ENCODE measurements at places on chromosomes 16 and 17. TPM values are rescaled to one million over a fixed set of nuclear protein-coding genes. Genes with fewer than 3 reads are reported as not detected.
A peak's percentile ranks its signal among the peaks of the same experiment; 100 is the strongest.

GRCh38 chr16:73298562-73298961 is 250.6 kb upstream of the ZFHX3 start:
- DNase-seq: no peak

GRCh38 chr16:59013930-59014329 is 279.8 kb upstream of the GOT2 start:
- DNase-seq: no peak

Gene HOXB6
- total RNA-seq: 0.27 TPM

GRCh38 chr16:52073024-52073423 is 473.9 kb downstream of the TOX3 start:
- DNase-seq: no peak

Gene KREMEN2
- total RNA-seq: 1.4 TPM

Gene ADAD2
- total RNA-seq: 47.7 TPM

- DNase-seq: no peak
Measured at GRCh38 chr17:77111934-77112296, 28.9 kb upstream of the SEC14L1 start.

- DNase-seq: no peak
Measured at GRCh38 chr17:45660474-45660873, 123.6 kb upstream of the CRHR1 start.

- DNase-seq: no peak
Measured at GRCh38 chr16:54953461-54953860, 22.8 kb downstream of the IRX5 start.

- no peak for DNase-seq
Measured at GRCh38 chr16:25966172-25967097, 274.7 kb downstream of the HS3ST4 start.

Gene ZFPM1
- total RNA-seq: 4.1 TPM

DNA sequence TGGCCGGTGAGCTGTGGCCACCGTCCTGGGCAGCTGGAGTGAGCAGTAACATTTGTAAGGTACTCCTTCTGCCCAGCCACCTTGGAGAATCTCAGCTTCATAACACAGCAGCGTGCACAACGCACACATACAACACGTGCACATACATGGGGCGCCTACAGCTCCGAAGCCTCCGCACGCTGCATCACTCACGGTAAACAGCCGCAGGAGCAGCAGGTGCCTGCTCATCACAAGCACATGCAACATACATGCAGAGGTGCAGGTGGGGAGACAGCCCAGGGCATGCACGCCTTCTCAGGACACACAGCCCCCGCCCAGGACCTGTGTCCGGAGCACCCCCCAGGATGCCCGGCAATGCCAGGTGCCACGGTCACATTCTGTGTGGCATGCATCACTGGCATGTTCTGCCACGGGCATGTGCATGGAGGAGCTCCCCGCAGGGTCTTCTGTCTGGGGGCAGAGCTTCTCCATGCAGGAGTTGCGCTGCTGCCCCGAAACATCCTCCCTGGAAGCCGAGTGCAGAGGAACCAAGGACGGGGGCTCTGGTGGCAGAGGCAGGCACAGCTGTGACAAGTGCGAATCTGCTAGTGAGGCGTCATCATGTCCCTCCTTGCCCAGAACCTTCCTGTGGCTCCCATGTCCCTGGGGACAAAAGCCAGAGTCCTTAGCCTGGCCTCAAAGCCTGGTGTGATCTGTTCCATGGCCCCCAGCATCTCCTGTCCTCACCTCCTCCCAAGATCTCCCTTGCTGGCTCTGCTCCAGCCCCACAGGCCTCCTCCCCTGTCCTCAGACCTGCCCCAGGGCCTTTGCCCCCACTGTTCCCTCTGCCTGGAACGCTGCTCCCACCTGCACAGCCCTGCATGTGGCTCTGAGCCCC is 184.0 kb upstream of the GSE1 start:
- no peak for DNase-seq

- DNase-seq: no peak
Measured at GRCh38 chr17:1286379-1287106, 7.1 kb downstream of the TRARG1 start.

DNA sequence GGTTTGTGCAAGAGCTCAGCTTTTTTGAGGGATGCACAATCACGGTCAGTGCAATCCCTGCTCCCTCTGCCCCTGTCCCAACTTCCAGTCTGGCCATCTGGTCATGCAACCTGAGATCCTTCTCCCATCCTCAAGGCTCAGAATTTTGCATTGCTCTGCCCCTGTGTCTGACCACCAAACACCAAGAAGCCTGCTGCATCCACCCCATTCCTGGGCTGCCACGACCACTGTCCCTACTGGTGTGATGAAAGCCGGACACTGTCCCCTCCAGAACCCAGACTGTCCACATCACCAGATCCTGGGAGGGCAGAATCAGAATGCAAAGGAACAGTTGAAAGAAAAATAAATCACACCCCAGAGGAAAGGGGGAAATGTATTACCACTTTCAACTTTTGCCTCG is 231.0 kb downstream of the C16orf78 start:
- DNase-seq: no peak

DNA sequence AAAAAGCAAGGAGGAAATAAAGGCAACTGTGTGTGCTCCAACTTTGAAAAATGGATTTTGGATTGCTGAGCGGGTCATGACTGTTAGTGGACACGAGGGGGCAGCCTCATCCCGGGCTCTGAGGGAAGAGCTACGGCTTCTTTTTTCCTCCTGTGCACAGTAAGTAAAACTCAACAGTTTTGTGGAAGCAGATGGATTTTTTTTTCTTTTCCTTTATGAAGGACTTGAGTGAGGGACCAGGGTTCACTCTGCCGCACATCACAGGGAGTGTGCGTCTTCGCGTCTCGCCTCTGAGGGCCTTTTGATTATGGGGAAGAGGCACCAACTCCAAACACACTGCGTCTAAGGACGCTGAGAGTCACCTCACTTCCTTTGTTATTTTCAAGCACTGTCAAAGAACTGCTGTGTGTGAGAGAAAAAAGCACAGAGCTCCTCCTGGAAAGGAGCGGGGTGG is 80.3 kb upstream of the GOT2 start:
- DNase-seq: peak; percentile 35

DNA sequence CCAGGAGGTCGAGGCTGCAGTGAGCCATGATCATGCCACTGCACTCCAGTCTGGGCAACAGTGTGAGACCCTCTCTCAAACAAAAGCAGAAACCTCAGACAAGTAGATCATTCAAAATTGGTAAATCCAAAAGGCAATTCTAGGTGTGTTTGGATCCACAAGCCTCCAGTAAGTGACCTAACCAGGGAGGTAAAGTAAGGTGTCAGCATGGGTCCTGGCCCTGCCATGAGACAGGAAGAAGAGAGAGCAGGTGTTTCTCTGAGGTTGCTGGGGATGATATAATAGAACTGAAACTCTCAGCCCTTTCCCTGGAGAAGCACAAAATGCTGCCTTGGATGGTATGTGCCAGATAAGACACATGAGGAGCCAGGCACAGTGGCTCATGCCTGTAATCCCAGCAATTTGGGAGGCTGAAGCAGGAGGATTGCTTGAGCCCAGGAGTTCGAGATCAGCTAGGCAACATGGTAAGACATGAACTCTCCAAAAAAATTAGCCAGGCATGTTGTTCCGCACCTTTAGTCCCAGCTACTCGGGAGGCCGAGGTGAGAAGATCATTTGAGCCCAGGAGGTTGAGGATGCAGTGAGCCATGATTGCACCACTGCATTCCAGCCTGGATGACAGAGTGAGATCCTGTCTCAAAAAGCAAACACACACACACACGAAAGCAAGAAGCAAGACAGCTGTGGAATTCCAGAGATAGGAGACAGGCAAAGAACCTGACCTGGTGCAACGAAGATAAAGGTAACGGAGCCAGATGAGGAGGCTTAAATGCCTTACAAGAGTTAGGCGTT is 6.5 kb downstream of the TM4SF5 start:
- no peak for DNase-seq

DNA sequence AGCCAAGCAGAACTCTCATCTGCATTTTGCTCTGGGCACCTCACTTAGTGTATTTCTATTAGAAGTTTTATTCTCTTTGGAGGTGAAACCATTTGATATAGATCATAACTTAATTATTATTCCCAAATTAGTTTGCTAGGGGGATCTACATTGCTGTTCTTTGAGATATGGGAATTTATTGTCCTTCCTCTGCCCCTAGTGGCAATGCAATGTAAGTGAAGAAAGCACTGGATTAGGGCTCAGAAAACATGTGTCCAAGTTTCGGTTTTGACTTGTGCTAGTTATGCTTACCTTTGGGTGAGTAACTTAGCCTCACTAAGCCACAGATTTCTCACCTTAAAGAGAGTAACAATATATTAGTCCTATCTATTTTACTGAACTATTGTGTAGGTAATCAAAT is 2.9 kb downstream of the KRT39 start:
- no peak for DNase-seq

Gene KRT33B
- not detected for total RNA-seq

Measured in prostate gland (tissue), 2 donors.